ENCODE measurements at places on chromosomes 5 and 9.

GRCh38 chr5:137710086-137710485 lies 25.8 kb downstream of the KLHL3 start:
- DNase-seq: no peak

- DNase-seq: no peak
These were observed 45.1 kb upstream of the ASTN2 start for GRCh38 chr9:117459913-117460312.

GRCh38 chr5:2295476-2295875 lies 412.8 kb upstream of the IRX4 start:
- DNase-seq: no peak

- DNase-seq: no peak
These were observed 4.2 kb downstream of the CTXN3 start for GRCh38 chr5:127652952-127653611.

DNA sequence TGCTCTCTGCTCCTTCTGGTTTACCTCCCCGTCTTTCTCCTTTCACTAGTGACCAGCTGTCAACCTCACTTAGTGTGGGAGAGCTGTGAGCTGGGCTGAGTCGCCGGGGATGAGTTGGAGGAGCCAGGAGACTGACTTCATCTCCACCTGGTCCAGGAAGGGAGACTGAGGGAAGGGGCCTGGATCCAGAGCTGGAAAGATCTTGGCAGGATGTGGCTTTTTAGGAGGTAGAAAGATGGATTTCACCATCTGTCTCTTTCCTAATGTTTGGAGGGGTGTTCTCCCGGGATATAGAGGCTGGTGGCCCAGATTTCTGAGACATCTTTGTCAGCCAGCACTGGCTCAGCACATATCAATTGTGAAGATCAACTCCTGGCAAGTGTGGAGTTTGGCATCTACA lies 37.1 kb upstream of the TNC start:
- no peak for DNase-seq

DNA sequence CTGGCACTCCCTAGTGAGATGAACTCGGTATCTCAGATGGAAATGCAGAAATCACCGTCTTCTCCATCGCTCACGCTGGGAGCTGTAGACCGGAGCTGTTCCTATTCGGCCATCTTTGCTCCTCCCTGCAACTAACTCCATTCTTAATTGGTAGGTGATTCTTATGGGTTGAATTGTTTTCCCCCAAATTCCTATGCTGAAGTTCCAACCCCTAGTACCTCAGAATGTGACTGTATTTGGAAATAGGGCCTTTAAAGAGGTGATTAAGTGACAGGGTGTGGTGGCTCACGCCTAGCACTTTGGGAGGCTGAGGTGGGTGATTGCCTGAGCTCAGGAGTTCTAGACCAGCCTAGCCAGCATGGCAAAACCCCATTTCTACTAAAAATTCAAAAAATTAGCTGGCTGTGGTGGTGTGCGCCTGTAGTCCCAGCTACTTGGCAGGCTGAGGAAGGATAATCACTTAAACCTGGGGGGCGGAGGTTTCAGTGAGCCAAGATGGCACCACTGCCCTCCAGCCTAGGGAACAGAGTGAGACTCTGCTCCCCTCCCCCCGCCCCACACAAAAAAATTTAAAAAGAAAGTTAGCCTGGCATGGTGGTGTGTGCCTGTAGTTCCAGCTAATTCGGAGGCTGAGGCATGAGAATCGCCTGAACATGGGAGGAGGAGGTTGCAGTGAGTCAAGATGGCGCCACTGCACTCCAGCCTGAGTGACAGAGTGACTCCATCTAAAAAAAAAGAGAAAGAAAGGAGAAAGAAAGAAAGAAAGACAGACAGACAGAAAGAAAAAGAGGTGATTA lies 25.2 kb upstream of the FOCAD start:
- no peak for DNase-seq

Data from suppressor macrophage (primary cell).